Activated CD4-positive, alpha-beta T cell treated with anti-CD3 and anti-CD28 coated beads, Interleukin-2, amount 10 ng/mL, durations not matched to agents 7 days and 5 days (primary cell): ENCODE measurements at places on chromosomes 5 and 9.

GRCh38 chr5:154514331-154514730 lies 36.3 kb upstream of the HAND1 start:
- DNase-seq: no peak

DNA sequence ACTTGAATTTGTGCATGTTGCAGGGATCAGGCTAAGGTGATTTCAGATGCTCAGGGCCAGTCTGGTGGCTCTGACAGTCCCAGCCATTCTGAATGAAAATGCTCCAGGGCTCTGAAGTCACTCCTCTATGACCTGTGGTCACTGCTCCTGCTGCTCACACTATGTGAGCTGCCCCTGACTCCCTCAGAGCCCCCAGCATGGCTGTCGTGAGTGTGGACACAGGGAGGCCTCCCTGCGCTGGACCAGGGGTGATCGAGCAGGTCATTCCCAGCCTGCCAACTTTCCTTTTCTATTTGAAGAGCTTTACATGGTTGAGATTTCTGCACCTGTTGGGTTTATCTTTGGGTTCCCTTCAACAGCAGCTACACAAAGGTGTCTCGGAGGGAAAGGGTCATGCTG lies 74.5 kb downstream of the WNK2 start:
- no peak for DNase-seq

DNA sequence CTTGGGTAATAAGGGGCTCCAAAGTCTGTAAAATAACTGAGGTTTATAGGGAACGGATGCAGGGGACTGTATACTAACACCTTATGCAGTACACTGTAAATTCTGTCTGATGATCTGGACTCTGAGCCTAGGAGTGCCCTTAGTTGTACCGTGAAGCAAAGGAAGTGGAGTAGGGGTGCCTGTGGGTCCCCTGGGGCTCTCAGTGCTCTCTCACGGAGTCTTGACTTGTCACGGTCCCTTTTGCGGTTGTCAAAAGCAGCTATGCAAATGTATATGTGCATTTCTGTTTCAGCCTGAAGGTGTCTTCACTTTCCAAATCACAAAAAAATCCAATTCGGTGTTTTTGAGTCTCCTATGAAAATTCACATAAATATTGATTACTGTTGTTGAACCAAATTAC lies 17.8 kb downstream of the DMRT1 start:
- no peak for DNase-seq

DNA sequence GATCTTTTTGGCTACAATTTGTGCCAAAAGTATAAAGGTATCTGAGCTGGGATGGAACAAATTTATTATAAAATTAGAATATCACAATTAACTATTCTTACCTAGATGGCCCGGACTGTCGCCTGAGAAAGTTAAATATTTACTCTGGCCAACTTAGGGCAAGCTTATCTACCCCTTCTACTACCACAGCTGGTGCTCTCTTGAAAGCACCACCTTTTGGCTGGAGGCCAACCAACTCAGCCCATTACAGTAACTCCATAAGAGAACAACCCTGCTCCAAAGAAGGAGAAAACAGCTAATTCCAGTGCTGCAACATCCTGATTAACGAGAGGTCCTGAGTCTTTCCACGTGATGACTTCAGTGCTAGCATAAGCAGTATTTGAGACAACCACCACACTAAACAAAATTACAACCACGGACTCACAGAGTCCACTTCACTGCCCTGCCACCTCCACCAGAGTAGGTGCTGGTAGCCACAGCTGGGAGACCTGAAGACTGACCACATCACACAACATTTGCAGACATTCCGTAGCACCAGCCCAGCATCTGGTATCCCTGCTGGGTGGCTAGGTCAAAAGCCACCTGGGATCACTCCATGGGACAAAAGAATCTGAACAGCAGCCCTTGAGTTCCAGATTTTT lies 43.2 kb downstream of the RGMB start:
- DNase-seq: no peak

GRCh38 chr9:112248722-112249121 lies 73.6 kb upstream of the SUSD1 start:
- DNase-seq: no peak

- DNase-seq: peak; percentile 37
These were observed 5.7 kb downstream of the RAPGEF1 start for GRCh38 chr9:131734165-131734610.

- DNase-seq: no peak
These were observed 269.3 kb downstream of the DMRT2 start for GRCh38 chr9:1319436-1319835.

- no peak for DNase-seq
These were observed 156.9 kb downstream of the COL23A1 start for GRCh38 chr5:178433273-178433775.

DNA sequence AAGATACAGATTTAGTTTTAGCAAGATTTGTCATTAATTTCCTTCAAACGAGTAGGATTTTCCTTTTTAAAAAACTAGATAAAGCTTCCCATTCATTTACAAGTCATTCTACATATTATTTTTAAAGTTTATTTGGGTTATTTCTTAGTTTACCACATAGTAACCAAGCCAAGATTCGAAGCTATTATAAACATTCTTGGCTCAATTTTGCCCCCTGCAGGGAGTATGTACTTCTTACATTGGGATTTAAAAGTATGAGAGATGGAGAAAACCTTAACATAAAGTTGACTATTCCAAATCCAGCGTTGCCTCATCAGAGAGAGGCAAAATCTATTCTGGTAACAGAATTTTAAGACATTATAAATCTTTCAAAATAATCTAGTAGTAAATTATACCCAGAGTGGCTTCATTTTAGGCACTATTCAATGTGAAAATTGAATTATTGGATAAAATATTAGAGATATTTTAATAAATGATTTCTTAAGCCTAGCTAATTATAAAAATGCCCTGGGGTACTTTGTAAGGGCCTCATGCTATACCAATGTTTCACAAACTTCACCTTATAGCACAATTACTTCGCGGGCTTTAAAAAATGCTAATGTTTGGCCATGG lies 39.1 kb downstream of the FBN2 start:
- no peak for DNase-seq

DNA sequence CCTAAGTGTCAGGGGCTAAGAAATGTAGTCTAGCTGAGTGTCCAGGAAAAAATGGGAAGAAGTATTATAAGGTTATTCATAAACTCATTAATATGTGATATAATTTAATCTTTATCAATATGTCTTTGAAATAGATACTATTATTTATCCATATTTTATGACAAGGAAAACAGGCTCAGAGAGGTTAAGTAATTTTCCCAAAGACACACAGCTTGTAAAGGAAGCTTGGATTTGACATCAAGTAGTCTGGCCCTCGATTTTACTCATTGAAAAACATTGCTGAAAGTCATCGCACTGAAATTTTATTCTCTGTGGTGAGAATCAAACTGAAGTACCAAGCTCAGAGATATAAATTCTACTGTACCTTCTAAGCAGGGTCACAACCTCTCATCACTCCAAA lies 276.9 kb downstream of the MSX2 start:
- no peak for DNase-seq

DNA sequence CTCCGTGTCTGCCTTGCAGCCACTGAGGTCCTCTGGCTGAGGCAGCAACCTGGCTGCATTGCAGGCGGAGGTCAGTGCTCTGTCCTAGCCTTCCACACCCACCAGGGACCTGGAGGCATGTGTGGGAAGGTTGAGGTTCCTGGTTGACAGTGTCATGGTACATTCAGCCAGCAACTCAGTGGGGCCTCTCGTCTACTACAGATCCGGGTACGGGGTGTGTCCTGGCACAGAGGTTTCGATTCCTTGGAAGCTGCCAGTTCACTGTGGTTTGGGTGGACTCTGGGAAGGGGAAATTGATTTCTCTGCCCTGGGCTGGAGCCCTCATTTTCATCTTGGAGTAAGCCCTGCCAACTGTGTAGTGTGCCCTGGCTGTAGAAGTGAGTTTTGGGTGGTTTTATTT lies 45.1 kb downstream of the PDE8B start:
- no peak for DNase-seq

DNA sequence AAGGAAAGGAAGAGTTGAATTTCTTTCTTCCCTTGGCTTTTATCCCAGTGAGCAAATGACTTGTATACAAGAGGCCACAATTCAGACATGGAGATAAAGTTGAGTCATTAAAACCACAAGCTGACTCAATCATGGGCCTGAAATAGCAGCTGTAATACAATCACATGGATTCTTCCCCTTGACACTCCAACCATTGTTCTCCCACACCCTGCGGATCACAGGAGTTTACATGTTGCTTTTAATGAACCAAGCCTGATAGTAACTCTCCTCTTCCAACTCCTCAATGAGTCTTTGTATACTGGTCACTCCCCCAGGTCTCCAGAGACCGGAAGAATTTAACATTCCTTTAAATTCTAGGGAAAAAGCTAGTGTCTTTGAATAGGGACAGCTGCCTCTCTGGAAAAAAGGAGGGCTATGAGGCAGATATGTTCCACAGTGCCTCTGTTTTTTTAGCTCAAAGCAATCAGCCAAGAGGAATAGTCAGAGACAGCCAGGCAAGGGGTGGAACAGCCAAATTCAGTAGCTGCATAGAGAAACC lies 32.4 kb downstream of the PCDHGC5 start:
- no peak for DNase-seq

- no peak for DNase-seq
These were observed 37.0 kb upstream of the LCP2 start for GRCh38 chr5:170334626-170335025.

GRCh38 chr9:16425562-16426231 lies 444.8 kb downstream of the BNC2 start:
- no peak for DNase-seq

- DNase-seq: no peak
These were observed 217.8 kb upstream of the TLE4 start for GRCh38 chr9:79353856-79354520.

DNA sequence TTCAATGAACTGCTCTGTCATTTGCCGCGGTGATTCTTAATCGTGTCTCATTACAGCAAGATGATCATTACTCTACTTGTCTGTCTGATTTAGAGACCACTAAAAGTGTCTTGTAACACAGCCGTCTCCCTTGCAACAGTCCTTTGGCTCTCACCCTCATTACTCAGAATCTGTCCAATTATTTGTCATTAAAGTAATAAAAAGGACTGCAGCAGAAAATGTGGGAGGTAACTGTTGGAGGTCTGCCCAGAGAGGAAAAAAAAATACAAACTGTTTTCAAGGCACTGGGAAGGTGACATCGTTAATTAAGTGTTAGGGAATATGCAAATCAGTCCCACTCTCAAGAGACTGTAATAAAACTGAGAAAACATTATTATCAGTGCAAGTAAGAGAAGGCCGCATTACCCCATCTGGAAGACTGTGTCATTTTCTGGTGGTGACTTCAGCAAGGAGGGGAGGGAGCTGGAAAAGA lies 281.0 kb downstream of the RASEF start:
- no peak for DNase-seq

DNA sequence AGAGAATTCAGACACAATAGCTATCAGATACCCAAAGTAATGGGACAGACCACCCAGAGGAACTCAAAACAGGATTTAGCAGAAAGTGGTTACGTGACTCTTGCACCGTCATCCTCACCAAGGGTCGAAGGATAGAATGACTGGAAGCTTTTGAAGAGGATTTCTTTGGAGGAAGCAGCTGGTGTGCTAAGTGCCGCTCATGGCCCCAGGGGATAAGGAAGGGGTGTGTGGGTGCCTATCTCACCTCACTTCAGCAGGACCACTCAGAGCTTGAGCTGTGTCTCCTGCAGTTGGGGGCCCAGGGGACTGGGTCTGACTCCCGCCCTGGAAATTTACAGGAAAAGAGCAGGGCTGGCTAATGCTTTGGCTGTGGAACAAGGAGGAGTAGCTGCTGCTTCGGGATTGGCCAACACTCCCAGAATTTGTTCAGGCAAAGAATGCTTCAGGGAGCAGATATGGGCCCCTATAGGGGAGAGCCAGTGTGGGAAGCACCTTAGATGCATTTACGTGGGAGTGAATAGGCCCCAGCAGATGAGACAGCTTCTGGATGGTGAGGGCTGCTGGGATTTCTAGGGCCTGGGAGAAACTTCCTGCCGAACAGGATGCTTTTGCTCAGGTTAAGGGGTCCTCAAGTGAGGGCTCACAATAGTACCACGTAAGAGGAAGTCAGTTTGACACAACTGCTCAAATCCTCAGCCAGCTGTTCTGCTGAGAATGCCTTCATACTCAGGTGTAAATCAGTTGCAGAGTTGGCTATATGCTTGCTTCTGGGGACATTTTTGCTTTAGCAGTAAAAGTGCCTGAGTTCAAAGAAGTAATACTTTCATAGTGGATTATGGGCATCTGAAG lies 29.1 kb upstream of the TOMM5 start:
- DNase-seq: no peak

DNA sequence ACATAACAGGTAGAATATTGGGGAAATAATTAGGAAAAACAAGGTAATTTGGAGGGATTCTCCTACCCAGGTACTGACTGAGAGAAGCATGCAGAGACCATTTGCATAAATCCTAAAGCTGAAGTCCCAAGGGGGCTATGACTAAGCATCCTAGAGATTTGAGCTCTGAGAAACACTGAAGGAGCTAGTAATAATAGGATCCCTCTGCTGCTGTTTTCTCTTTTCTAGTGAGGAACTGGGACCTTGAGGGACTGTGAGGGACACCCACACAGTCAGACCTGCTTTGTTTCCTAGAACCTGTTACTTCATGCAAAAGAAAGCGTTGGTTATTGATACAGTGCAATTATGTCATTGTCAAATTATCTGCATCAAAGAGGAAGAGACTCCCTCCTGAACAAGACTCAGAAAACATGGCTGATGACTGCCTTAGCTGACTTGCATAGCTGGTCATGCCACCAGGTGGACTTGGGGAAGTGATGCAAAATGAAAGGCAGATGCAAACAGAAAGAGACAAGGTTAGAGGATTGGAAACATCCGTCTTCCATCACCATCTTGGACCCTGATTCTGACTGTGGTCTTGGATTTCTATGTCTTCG lies 335.4 kb downstream of the NTRK2 start:
- DNase-seq: no peak

- no peak for DNase-seq
These were observed 180.8 kb downstream of the RASEF start for GRCh38 chr9:82882138-82882537.
